ENCODE measurements at places on chromosomes 11 and 22. TPM values are rescaled to one million over a fixed set of nuclear protein-coding genes. Genes with fewer than 3 reads are reported as not detected.
A peak's percentile ranks its signal among the peaks of the same experiment; 100 is the strongest.

TRIM51 gene
- not detected for total RNA-seq

- peak; percentile 42 for DNase-seq
These were observed 25.3 kb downstream of the DUSP8 start for GRCh38 chr11:1546536-1547466.

GRCh38 chr11:58142761-58143160 is 17.4 kb upstream of the OR9I1 start:
- no peak for DNase-seq

NXPE2 gene
- not detected for total RNA-seq

PDGFB gene
- total RNA-seq: 0.37 TPM

GRCh38 chr11:110434952-110435779 is 5.4 kb downstream of the FDX1 start:
- DNase-seq: peak; percentile 58

GRCh38 chr22:22019659-22020424 is 37.3 kb upstream of the TOP3B start:
- no peak for DNase-seq

DNA sequence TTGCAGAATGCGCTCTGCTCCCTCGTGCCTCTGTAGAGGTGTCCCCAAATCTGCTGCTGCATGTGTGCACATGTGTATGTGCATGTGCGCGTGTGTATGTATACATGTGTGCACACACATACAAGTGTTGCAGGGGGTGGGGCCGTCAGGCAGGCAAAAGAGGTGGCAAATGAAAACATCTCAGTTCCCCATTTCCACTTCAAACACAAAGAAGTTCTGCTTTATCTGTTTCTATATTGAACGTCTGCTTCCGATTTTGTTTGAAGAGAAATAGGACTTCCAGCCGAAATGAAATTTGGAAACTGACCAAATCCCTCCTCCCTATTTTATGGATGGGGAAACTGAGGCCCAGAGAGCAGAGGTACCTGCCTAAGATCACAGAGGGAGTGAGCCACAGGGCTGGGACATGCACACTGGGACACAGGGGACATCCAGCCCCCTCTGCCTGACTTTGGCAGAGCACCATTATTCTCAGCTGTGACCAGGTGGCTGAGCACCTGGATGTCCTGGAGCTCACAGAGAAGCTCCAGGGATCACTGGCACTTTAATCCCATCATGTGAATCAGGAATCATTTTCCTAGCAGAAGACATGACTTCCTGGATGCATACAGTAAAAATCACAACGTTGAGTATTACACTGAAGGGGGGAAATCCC is 41.2 kb upstream of the ALX4 start:
- no peak for DNase-seq

GRCh38 chr22:20552443-20553401 is 45.3 kb downstream of the MED15 start:
- no peak for DNase-seq

DNA sequence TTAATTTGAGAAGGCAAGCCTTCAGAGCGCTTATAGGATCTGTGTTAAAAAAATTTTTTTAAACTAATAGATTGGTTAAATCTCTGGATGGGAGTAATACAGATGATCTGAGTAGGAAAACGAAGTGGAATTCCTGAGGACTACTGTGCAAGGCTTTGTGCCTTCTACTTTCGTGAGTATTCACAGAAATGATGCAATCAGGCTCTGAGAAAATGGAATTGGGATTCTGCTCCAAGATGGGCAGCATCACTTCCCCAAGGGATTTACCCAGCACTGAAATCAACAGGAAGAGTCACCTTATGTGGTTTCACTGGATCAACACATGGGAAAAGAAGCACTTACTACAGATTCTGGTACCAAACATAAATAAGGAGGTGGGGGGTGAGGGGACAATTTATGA is 12.5 kb downstream of the KMT5B start:
- DNase-seq: peak; percentile 61

- no peak for DNase-seq
These were observed 5.8 kb upstream of the TBC1D10A start for GRCh38 chr22:30332551-30332950.

- DNase-seq: no peak
These were observed 169.6 kb downstream of the MAML2 start for GRCh38 chr11:96173422-96173821.

DNA sequence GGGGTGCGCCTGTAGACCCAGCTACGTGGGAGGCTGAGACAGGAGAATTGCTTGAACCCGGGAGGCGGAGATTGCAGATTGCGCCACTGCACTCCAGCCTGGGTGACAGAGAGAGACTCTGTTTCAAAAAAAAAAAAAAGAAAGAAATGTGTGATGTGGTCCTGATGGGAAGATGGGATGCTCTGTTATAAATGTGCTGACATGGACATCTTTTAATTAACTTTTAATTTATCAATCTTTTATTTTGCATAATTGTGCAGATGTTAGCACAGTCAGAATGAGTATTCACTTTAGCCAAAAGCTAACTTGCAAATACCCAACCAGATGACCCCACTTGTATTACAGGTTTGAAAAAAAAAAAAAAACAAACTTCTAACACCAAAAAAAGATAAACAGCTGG is 23.8 kb upstream of the USP47 start:
- no peak for DNase-seq

GRCh38 chr11:75063741-75064314 is 32.8 kb downstream of the OR2AT4 start:
- no peak for DNase-seq

NPAS4 gene
- not detected for total RNA-seq

TMEM151A gene
- total RNA-seq: not detected

DNA sequence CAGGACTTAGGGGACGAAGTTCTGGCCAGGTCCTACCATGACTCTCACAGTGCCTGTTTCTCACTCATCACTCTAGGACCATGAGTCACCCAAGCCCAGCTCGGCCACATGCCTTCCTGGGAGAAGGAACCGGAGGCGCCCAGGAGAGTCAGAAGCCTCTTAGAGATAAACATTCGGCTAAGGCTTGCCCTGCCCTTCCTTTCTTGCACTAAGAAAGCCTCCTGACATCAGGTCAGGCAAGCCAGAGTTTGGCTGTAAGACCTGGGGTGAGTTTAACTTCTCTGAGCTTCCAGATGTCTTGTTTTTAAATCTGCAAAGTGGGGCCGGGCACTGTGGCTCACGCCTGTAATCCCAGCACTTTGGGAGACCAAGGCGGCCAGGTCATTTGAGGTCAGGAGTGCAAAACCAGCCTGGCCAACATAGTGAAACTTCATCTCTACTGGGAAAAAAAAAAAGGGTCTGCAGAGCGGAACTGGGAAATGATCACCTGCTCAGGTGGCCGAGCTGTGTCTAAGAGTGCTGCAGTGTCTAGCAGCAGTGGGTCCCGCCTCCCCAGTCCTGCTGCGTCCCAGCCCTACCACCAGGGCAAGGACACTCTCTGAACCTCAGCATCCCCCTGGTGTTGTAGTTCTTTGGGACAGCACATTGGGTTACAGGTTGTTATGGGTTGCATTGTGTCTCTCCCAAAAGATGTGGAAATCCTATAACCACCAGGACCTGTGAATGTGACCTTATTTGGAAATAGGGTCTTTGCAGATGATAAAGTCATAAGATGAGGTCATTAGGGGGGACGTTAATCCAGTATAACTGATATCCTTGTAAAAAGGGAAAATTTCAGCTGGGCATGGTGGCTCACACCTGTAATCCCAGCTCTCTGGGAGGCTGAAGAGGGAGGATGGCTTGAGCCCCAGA is 1.8 kb upstream of the CARS1 start:
- peak; percentile 84 for DNase-seq

GRCh38 chr22:32828150-32828549 is 26.6 kb downstream of the TIMP3 start:
- DNase-seq: no peak

DNA sequence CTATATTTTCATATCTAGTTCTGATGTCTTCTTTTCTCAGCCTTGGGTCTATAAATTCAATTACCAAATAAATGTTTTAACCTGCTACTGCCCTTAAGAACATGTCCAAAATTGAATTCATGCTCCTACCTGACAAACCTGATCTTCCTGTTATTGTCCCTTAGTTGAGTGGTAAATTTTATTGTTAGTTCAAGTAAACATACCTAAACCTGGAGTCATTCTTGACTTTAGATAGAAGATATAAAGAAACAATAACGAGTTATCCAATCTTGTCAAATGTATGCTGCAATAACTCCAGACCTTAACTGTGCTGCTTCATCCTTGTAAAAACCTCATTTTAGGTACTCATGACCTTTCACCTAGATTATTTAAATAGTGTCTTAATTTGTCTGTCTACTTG is 34.6 kb upstream of the SC5D start:
- no peak for DNase-seq

DNA sequence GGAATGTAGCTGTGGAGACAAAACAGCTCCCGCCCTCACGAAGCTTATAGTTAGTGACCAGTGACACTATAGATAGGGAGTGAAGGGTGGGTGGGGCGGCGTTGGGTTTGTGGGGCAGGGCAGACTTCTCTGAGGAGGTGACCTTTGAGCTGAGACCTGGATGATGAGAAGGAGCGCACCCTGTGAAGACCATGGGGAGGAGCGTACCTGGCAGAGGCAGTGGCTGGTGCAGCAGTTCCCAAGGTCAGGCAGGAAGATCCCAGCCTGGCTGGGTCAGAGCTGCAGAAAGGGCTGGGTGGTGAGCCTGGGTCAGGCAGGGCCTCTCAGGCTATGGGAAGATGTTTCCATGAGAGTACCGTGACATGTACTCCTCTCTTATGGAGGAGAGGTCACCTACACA is 135.0 kb upstream of the RCN1 start:
- DNase-seq: no peak

DNA sequence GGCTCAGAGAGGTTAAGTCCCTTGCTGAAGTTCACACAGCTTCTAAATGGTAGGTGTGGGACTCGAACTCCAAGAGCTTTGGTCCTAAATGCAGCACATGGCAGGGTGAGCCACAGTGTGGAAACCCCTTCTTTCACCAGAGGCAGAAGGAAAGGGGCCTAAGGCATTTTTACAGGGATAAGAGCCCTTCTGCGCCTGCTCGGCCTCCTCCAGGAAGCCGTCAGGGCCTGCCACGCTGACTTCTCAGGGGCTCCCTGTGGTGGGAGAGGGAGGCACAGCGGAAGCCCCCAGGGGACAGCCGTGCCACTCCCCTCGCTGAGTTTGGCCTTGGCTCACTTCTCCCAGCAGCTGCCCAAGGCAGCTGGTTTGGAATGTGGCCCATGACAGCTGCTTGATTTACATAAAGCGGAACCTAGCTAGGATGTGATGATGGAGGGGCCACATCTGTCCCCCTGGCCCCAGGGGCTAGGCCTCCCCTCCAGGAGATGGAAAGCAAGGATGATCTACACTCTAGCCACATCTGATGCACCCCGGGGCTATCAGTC is 35.4 kb downstream of the CD82 start:
- DNase-seq: no peak

GRCh38 chr11:97110376-97110775 is 720.6 kb downstream of the JRKL start:
- DNase-seq: peak; percentile 61

ZNF280B gene
- total RNA-seq: not detected

CDKN1C gene
- 5.7 TPM for total RNA-seq

FERMT3 gene
- total RNA-seq: 0.44 TPM

- DNase-seq: no peak
These were observed 17.1 kb upstream of the IFITM3 start for GRCh38 chr11:337711-338110.

DNA sequence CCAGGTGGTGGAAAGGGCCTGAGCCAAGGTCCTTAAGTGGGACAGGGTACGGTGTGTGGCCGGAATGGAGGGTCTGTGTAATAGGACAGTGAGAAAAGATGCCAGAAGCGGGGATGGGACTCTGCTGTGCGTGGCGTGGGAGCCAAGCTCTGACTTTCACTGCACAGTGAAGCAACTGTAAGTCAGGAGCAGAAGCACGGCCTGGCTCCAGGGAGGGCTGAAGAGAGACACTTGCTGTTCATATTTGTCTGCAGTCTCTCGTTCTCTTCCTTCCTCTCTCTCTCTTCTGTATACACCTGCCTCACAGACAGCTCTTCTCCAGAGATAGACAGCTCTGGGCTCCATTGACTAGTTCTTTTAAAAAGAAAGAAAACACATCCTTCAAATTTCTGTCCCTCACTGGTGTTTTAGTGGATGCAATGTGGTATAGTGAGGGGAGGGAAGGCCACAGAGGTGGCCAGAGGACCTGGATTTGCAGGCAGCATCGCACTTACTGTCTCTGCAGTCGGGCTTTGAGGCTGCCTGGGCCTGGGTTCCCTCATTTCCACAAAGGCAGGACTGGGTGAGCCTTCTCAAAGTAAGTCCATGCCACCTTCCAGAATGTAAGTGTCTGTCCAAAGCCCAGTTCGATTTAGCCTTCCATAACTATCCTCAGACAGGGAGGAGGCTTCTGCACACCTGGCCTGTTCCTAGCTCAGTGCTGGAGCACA is 2.1 kb downstream of the IL17RA start:
- no peak for DNase-seq

SHANK2 gene
- 0.52 TPM for total RNA-seq

NAV2 gene
- 139 TPM for total RNA-seq

DNA sequence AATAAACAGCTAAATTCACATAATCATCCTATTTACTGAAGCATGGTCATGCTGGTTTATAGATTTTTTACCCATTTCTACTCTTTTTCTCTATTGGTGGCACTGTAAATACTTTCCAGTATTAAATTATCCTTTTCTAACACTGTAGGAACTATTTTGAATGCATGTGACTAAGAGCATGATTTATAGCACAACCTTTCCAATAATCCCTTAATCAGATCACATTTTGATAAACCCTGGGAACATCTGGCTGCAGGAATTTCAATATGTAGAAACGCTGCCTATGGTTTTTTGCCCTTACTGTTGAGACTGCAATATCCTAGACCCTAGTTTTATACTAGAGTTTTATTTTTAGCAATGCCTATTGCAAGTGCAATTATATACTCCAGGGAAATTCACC is 10.7 kb downstream of the RAG1 start:
- no peak for DNase-seq

PLAAT5 gene
- total RNA-seq: not detected

DNA sequence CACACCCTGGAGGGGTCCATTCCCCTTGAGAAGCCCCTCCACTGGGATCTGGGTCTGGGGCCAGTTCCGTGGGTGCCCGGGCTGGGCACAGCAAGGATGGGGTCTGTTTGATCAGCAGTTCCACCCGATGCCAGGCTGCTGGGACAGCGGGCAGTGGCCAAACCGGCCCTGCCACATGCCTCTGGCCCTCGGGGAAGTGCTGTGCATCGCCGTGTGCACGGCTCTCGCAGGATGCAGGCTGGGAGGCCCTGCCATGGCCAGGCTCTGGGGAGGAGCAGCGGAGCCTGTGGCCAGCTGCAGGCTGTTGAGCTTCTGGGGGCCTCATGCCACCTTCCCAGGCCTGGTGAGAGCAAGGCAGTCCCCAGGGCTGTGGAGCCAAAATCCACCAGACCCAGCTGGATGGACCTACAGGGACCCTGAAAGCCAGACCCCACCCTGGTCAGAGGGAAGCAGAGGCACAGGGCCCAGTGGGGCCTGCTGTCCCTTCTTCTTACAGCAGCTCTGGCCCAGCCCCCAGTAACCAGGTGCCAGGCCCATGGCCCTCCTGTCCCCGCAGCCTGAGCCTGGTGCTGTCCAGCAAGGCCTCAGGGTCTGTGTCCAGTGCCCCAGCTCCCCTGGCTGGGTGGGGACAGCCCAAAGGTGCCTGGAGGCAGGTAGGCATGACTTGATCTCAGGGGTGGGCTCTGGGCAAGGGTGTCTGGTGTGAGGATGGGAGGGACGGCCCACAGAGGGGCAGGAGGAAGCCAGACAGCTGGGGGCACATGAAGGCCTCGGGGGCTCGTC is 57.3 kb downstream of the WNT7B start:
- DNase-seq: no peak

Data from MCF 10A (cell line).